ENCODE measurements at places on chromosomes 16 and 17. TPM values are rescaled to one million over a fixed set of nuclear protein-coding genes. Genes with fewer than 3 reads are reported as not detected.

COPZ2 gene
- total RNA-seq, result 4.6 TPM

BCAR1 gene
- 0.87 TPM for total RNA-seq

IL17C gene
- total RNA-seq, result 0.31 TPM

KCNH4 gene
- total RNA-seq, result 0.38 TPM

GRCh38 chr17:82088838-82089722 is 9.0 kb downstream of the FASN start:
- no peaks in the 10 kb centered on the region for H3K4me1 ChIP-seq
- H3K4me3 ChIP-seq, result no peak overlapping the region
- no peak for DNase-seq
- no peak overlapping the region for H3K27ac ChIP-seq

DNA sequence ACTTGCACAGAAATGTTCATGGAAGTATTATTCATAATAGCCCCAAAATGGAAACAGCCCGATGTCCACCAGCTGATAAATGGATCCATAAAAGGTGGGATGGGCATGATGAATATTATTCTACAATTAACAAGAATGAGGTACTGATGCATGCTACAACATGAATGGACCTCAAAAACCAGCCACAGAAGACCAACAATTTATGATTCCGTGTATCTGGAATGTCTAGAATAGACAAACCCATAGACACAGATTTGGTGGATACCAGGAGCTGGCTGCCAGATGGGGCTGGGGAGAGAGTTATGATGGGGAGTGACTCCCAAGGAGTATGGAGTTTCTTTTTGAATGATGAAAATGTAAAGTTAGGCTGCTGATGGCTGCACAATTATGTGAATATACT is 10.8 kb upstream of the NAGLU start:
- DNase-seq, result no peak
- H3K27ac ChIP-seq, result no peak overlapping the region
- H3K36me3 ChIP-seq, result no peaks in the 10 kb centered on the region
- no peaks in the 10 kb centered on the region for H3K27me3 ChIP-seq

GRCh38 chr17:74550602-74551001 is 4.7 kb upstream of the CD300C start:
- H3K36me3 ChIP-seq, result no peaks in the 10 kb centered on the region
- peaks cover 7% of the 10 kb centered on the region for H3K4me1 ChIP-seq
- no peak overlapping the region for H3K27ac ChIP-seq
- H3K4me3 ChIP-seq, result no peak overlapping the region
- peaks cover 4% of the 10 kb centered on the region for H3K27me3 ChIP-seq
- DNase-seq, result no peak

GRCh38 chr16:87331241-87331801 is 14.1 kb upstream of the C16orf95 start:
- H3K27ac ChIP-seq, result no peak overlapping the region
- H3K4me1 ChIP-seq, result peaks cover 4% of the 10 kb centered on the region
- H3K36me3 ChIP-seq, result peaks cover 14% of the 10 kb centered on the region
- H3K4me3 ChIP-seq, result no peak overlapping the region
- DNase-seq, result no peak

- no peak for DNase-seq
- H3K36me3 ChIP-seq, result peaks cover 5% of the 10 kb centered on the region
- H3K27me3 ChIP-seq, result no peaks in the 10 kb centered on the region
- no peak overlapping the region for H3K4me3 ChIP-seq
- no peaks in the 10 kb centered on the region for H3K4me1 ChIP-seq
Observed at GRCh38 chr17:30996486-30996885, 25.6 kb downstream of the RNF135 start.

DNA sequence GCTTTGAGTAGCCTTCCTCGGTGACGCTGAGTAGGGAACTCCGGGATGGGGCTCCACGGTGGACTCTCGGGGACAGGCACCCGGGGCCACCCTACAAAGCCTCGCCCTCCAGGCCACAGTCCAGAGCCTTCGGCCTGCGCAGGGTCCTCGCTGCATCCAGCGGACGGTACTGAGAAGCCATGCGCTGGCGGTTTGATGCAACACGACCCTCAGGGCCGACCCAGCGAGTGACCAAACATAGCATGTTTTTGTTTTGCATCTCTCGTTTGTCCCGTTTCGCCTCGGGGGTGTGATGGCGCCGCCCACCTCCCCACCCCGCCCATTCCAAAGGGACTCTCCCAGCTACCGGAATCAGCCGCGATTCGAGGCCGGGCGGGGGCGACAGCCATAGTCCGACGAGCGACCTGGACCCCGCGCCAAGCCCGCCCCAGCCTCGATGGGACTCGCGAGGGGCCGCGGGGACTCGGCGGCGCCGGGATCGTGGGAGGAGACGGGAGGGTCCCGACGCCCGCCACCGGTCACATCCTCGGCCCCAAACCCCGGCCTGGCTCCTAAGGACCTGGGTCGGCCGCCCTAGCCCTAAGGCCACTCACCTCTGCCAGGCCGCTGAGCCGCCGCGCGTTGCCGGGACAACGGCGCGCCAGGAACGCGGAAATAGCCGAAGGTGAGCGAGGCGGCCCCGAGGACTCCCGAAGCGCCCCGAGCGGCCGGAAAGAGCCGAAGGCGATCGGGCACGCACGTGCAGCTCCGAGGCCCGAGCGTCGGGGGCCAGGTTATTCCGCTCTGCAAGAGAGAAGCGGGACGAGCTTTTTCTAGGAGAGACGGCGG is 1.6 kb downstream of the IFT140 start:
- peak overlapping the region; percentile 99 for H3K27ac ChIP-seq
- peaks cover 13% of the 10 kb centered on the region for H3K36me3 ChIP-seq
- H3K27me3 ChIP-seq, result peaks cover 6% of the 10 kb centered on the region
- H3K4me3 ChIP-seq, result peak overlapping the region; percentile 82

All from activated CD8-positive, alpha-beta T cell treated with anti-CD3 and anti-CD28 coated beads for 36 hours (primary cell).